Activated T-cell treated with anti-CD3 and anti-CD28 coated beads, Interleukin-2, amount 50 U/mL, for 24 hours (primary cell): ENCODE measurements at places on chromosomes 1 and 21.

- no peak for DNase-seq
These were observed 15.3 kb downstream of the CASZ1 start for GRCh38 chr1:10781137-10781536.

- DNase-seq: no peak
These were observed 42.6 kb downstream of the F13B start for GRCh38 chr1:197024460-197024859.

- DNase-seq: no peak
These were observed 88.9 kb downstream of the PIK3R3 start for GRCh38 chr1:46043458-46044017.

GRCh38 chr1:31759298-31760023 lies 4.7 kb downstream of the ADGRB2 start:
- no peak for DNase-seq

DNA sequence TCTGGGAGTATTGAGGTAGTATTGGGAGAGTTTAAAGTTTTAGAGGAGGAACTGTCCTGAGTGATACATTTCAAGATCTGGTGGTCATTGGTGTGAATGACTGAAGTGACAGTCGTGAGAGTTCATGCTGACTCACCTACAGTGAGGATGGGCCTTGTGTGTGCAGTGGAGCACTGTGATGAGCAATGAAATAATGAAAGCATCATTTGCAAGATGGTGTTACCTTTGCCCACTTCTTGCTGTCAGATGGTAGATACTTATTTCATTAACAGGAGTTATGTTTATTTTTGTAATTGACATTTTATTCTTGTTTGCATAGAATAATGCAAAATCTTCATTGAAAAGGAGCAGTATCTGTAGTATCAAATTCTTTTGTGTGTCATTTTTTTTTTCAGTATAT lies 29.0 kb downstream of the POU2F1 start:
- DNase-seq: no peak

DNA sequence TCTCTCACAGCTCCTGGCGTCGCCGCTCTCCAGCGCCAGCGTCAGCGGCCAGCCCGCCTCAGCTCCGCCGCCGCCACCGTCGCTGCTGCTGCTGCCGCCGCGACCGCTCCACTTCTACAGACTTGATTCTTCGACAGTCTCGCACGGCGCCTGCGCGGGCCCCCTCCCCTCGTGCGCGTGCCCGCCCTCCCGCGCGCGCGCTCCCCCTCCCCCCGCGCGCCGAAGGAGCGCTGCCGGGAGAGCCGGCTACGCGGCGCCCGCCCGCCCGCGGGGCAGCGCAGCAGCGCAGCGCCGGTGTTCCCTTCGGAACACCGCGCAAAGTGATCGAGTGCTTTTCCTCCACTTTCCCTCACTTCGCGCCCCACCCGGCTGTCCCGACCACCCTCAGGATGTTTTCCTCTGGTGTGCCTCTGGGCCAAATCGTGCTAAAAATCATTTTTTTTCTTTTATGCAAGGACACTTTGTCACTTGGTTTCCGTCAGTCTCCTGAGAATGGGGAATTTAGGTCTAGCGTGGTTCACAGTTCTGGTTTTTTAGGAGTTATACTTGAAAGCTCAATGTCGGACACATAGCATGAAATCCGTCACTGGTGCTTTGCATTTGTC lies at the start of gene IRF2BP2:
Gene IRF2BP2 (minus strand): TSS at position 118 of the 605 bp plus-strand sequence. CDS start 684 bp downstream, outside the sequence.
- peak; percentile 90 for DNase-seq

- DNase-seq: no peak
These were observed 7.3 kb upstream of the APP start for GRCh38 chr21:26177746-26178426.

DNA sequence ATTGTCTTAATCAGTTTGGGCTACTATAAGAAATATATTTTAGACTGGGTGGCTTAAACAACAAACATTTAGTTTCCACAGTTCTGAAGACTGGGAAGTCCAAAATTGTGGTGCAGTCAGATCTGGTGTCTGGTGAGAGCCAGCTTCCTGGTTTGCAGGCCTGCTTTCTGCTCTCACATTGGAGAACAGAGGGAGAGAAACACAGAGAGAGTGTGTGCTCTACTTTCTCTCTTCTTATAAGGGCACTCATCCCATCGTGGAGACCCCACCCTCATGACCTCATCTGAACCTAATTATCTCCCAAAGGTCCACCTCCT lies 4.1 kb downstream of the LEPR start:
- DNase-seq: no peak

GRCh38 chr1:9352377-9353134 lies 59.9 kb downstream of the SPSB1 start:
- DNase-seq: no peak

GRCh38 chr1:157131281-157131680 lies 6.9 kb downstream of the ETV3 start:
- no peak for DNase-seq

- no peak for DNase-seq
These were observed 3.8 kb downstream of the GJB3 start for GRCh38 chr1:34784751-34785221.

- DNase-seq: no peak
These were observed 802.8 kb upstream of the CXADR start for GRCh38 chr21:16709866-16710550.

- no peak for DNase-seq
These were observed 34.2 kb downstream of the CAMK1G start for GRCh38 chr1:209617755-209618154.

- no peak for DNase-seq
These were observed 206.1 kb downstream of the ZNF648 start for GRCh38 chr1:181855380-181855779.

DNA sequence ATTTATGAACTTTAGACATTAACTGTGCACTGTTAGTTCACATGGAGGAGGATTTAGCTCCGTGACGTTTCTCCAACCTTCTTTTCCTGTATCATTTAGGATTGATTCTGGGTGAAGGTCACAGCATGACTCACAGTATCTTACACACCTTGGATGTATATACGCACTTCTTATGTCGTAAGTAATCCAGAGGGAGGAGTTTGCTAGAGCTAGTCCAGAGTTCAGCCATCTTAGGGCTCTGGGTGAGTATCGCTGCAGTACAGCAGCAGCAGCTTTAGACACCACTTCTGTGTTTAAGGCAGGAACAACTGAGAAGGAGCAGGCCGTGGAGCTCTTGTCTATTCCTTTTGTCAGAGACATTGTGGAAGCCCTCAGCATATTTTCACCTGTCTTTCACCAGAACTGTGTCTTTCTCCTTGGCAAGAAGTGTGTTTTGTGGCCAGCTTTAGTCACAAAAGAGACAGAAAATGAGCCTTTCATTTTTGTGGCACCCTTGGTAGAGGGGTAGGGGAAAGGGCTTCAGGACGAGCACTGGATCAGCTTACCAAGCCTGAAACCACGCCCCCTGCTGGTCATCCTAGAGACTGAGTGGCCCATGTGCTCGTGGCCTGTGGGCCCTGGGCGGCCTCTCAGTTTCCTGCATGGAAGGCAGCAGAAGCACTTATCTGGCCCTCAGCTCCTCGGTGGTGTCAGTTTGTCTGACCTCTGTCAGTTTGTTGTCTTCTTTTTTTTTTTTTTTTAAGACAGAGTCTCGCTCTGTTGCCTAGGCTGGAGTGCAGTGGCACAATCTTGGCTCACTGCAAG lies 64.0 kb downstream of the ADARB1 start:
- peak; percentile 78 for DNase-seq

- DNase-seq: no peak
These were observed 8.0 kb downstream of the SMIM12 start for GRCh38 chr1:34851431-34852105.

GRCh38 chr1:237712082-237712481 lies 178.6 kb downstream of the ZP4 start:
- DNase-seq: no peak

- no peak for DNase-seq
These were observed 279.9 kb upstream of the ADAMTS5 start for GRCh38 chr21:27246741-27247140.

- DNase-seq: no peak
These were observed 378.1 kb downstream of the LMO4 start for GRCh38 chr1:87706779-87707228.
